ENCODE measurements at places on chromosomes 2 and 18. TPM values are rescaled to one million over a fixed set of nuclear protein-coding genes. Genes with fewer than 3 reads are reported as not detected.

GRCh38 chr2:114546531-114546930, 104.1 kb downstream of the DPP10 start:
- H3K27me3 ChIP-seq: peaks cover 6% of the 10 kb centered on the region
- H3K36me3 ChIP-seq: no peaks in the 10 kb centered on the region
- no peak overlapping the region for H3K4me3 ChIP-seq
- H3K4me1 ChIP-seq: no peaks in the 10 kb centered on the region
- DNase-seq: no peak

GRCh38 chr18:76999077-76999476, 133.5 kb downstream of the MBP start:
- no peaks in the 10 kb centered on the region for H3K27me3 ChIP-seq
- H3K4me1 ChIP-seq: peaks cover 4% of the 10 kb centered on the region
- no peak overlapping the region for H3K4me3 ChIP-seq

- no peaks in the 10 kb centered on the region for H3K36me3 ChIP-seq
- no peaks in the 10 kb centered on the region for H3K4me1 ChIP-seq
- H3K27ac ChIP-seq: no peak overlapping the region
- H3K4me3 ChIP-seq: no peak overlapping the region
- no peak for DNase-seq
Measured at GRCh38 chr18:74477771-74478170, 18.4 kb upstream of the CNDP2 start.

GRCh38 chr2:96325041-96325883, at the start of gene ITPRIPL1:
TSS of gene ITPRIPL1 (plus strand) at chr2:96325317. CDS start at chr2:96325840, 523 bp downstream.
- peak; percentile 41 for DNase-seq
- peak within 1 kb of the TSS; percentile 77 for H3K4me3 ChIP-seq
- no peaks in the 10 kb centered on the region for H3K27me3 ChIP-seq
- H3K27ac ChIP-seq: peak within 1 kb of the TSS; percentile 47
- peaks cover 13% of the 10 kb centered on the region for H3K36me3 ChIP-seq
- H3K4me1 ChIP-seq: peaks cover 49% of the 10 kb centered on the region

GRCh38 chr18:36128907-36129299, 237 bp downstream of the SLC39A6 start:
- H3K36me3 ChIP-seq: peaks cover 4% of the 10 kb centered on the region
- no peaks in the 10 kb centered on the region for H3K27me3 ChIP-seq
- H3K4me1 ChIP-seq: peaks cover 47% of the 10 kb centered on the region
- DNase-seq: no peak

GRCh38 chr2:3600256-3600855, 5.4 kb downstream of the COLEC11 start:
- no peaks in the 10 kb centered on the region for H3K27me3 ChIP-seq
- H3K36me3 ChIP-seq: no peaks in the 10 kb centered on the region
- no peak for DNase-seq
- H3K27ac ChIP-seq: no peak overlapping the region
- H3K4me3 ChIP-seq: no peak overlapping the region

- peaks cover 21% of the 10 kb centered on the region for H3K27me3 ChIP-seq
- H3K27ac ChIP-seq: no peak overlapping the region
- H3K4me3 ChIP-seq: no peak overlapping the region
- no peaks in the 10 kb centered on the region for H3K36me3 ChIP-seq
- no peak for DNase-seq
Measured at GRCh38 chr2:181642086-181642485, 14.8 kb downstream of the CERKL start.

GRCh38 chr2:40760071-40760666, 308.3 kb upstream of the SLC8A1 start:
- H3K4me3 ChIP-seq: no peak overlapping the region
- H3K4me1 ChIP-seq: no peaks in the 10 kb centered on the region
- H3K36me3 ChIP-seq: no peaks in the 10 kb centered on the region
- H3K27me3 ChIP-seq: no peaks in the 10 kb centered on the region

DNA sequence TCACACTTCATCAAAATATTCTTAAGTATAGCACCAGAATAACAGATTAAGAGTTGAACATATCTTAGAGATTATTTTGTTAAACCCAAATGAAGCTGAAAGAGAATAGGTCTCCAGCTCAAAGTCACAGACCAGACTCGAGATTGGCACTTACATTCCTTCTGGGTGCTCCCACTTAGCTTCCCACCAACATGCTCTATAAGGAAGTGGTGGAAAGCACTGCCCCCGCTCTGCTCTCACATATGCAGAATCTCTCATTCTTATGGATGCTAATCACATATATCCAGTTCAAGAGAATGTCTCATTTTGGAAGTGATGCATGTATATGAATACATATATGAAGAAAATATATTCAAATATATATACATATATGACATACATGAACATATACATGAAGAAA, 71.5 kb upstream of the CD226 start:
- H3K4me3 ChIP-seq: no peak overlapping the region
- peaks cover 43% of the 10 kb centered on the region for H3K36me3 ChIP-seq
- DNase-seq: no peak
- H3K4me1 ChIP-seq: no peaks in the 10 kb centered on the region
- H3K27ac ChIP-seq: no peak overlapping the region

- no peaks in the 10 kb centered on the region for H3K36me3 ChIP-seq
- H3K4me1 ChIP-seq: no peaks in the 10 kb centered on the region
- no peak overlapping the region for H3K27ac ChIP-seq
- no peaks in the 10 kb centered on the region for H3K27me3 ChIP-seq
- DNase-seq: no peak
Measured at GRCh38 chr2:38131676-38132075, 55.7 kb upstream of the CYP1B1 start.

DNA sequence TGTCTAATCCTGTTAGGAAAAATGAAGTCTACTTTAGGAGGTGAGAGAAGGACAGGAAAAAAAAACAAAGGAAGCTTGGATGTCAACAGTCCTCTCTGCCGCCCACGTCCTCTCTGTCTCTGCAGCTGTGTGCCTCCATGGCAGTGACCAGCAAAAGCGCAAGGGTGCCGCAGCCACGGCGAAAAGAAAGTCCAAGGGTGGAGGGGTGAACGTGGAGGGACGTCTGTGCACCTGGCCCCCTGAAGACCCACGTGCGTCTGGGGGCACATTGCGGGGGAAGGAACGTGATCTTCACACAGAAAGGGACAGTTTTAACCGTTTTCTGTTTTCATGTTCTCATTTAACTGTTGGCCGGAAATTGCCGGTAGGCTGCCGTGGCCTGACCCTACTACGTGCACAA, 152.7 kb downstream of the MBP start:
- no peak overlapping the region for H3K27ac ChIP-seq
- no peaks in the 10 kb centered on the region for H3K27me3 ChIP-seq
- H3K4me3 ChIP-seq: no peak overlapping the region
- DNase-seq: no peak
- peaks cover 9% of the 10 kb centered on the region for H3K4me1 ChIP-seq

DNA sequence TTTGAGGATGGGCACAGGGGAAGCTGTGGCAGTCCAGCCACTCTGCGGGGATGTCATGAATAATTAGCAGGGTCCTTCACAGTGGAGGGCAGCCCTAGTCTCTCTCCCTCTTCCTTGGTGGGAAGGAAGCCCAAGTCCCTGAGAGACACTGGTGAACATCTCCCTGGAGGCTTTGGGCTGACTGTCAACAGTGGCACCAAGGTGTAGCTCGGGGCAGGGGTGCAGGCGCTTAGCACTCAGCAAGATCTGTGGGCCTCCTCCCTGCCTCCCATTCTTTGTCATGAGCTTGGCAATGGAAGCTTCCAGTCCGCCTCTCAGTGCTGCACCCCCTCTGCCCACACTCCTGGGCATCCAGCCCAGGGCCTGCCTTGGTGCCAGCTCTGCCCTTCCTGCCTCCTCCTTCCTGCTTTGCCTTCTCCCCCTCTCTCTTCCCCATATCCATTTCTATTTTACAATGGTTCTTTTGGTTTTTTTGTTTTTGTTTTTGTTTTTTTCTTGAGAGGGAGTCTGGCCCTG, 59.4 kb downstream of the STEAP3 start:
- peaks cover 4% of the 10 kb centered on the region for H3K4me1 ChIP-seq
- no peak overlapping the region for H3K27ac ChIP-seq
- DNase-seq: no peak
- H3K27me3 ChIP-seq: no peaks in the 10 kb centered on the region
- no peaks in the 10 kb centered on the region for H3K36me3 ChIP-seq
- no peak overlapping the region for H3K4me3 ChIP-seq

GRCh38 chr2:202883987-202884675, 12.6 kb upstream of the ICA1L start:
- H3K27ac ChIP-seq: no peak overlapping the region
- H3K4me1 ChIP-seq: no peaks in the 10 kb centered on the region
- no peaks in the 10 kb centered on the region for H3K27me3 ChIP-seq
- H3K4me3 ChIP-seq: no peak overlapping the region
- DNase-seq: no peak
- H3K36me3 ChIP-seq: peaks cover 42% of the 10 kb centered on the region

DNA sequence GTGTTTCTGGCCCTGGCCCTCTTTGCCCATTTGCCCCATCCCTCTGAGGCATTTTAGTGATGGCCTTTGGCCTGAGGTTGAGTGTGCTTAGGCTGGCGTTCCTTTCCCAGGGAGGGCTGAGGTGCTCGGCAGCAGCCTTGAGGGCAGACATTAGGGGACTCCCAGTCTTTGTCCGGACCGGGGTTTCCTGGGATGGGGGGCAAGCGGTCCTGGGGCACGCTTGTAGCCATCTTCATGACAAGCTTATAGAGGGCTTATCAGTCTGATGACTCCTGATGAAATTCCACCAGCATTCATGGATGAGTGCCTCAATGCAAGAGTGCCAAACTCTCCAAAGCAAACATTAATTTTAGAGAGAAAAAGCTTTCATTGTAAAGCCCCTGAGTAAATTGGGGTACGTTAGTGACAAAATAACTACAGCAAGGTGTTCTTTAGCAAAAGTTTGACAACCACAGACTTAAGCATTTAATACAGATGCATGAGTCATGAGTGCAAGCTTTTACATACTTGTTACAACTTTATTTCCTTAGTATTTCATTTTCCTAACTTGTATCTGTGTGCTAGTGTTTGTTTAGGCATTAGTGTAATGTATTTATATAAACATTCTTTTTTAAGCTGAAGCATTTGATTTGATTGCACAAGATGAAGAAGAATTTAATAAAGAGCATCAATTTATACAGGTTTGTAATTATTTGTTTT, 45.6 kb downstream of the CEP192 start:
- H3K27ac ChIP-seq: no peak overlapping the region
- no peaks in the 10 kb centered on the region for H3K27me3 ChIP-seq
- H3K36me3 ChIP-seq: peaks cover 41% of the 10 kb centered on the region
- H3K4me1 ChIP-seq: peaks cover 3% of the 10 kb centered on the region

DNA sequence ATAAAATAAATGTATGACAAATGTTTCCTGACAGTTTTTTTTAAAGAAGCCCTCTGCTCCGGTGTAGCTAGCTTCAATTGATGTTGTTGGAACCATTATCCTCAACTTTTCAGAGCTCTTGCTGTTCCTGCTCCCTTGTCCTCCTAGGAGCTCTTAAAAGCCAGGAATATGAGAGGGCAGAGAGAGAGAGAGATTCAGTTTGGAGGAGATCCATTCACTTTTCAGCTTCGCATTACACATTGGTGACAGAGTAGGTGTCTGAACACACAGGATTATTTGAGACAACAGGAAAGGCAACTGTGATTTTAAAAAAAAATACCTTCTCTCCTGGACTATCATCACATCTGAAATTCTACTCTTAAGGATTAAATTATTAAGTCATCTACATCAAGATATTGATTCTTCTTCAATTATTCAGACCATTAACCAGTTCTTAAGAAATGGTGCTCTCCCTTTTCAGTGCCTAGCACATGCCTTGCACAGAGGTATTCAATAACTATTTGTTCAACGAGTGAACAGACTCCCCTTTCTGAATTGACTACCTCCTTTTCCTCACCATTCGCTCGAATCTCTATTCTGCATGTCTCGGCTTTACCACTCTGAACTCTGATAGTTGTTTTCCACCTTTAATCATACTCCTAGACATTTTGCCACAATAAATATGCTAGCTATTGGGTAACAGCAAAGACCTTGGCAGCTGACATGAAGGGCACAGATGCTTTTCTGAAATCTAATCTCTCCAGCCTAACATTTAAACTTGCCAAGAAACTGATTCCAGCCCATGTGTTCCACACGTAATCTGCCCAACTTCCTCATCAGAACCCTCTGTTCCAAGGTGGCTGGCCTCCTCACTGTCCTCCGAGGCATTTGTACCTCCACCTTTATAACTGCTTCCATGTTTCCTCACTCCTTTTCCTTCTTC, 28.6 kb upstream of the SLC35F5 start:
- no peaks in the 10 kb centered on the region for H3K4me1 ChIP-seq
- H3K36me3 ChIP-seq: no peaks in the 10 kb centered on the region
- DNase-seq: no peak

GRCh38 chr2:128313091-128313836, 5.4 kb downstream of the HS6ST1 start:
- H3K27ac ChIP-seq: no peak overlapping the region
- no peak overlapping the region for H3K4me3 ChIP-seq
- peaks cover 3% of the 10 kb centered on the region for H3K36me3 ChIP-seq
- no peaks in the 10 kb centered on the region for H3K27me3 ChIP-seq
- DNase-seq: no peak

DNA sequence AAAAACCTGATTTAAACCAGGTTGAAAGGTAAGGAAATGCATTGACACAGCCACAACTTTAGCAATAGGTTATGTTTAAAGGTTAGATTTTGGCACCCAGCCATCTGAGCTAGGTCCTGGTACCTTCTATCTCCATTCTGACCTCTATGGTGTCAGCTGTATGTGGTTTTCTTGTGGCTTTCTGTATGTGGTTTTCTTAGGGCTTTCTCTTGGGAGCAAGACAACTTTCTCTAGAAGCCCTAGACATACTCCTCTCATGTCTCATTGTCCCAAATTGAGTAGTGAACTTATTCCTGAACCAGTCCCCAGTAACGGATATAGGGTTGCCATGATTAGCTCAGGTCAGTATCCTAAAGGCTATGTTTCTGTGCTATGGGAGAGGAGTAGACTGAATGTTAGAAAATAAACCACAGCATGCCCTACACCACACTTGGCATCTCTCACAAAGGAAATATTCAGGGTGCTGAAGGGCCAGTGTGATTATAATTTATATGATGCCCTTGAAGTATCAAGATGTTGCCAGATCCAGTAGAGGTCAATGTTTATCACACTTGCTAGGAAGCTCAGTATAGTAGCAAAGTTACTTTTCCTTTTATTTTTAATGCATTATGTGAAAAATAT, 176.1 kb downstream of the CAPN13 start:
- peaks cover 2% of the 10 kb centered on the region for H3K4me1 ChIP-seq
- DNase-seq: no peak

GRCh38 chr2:26352892-26353291, 6.3 kb upstream of the ADGRF3 start:
- H3K27ac ChIP-seq: no peak overlapping the region
- H3K4me1 ChIP-seq: peaks cover 2% of the 10 kb centered on the region
- no peak for DNase-seq

- H3K4me1 ChIP-seq: no peaks in the 10 kb centered on the region
- DNase-seq: no peak
- no peak overlapping the region for H3K27ac ChIP-seq
- H3K4me3 ChIP-seq: no peak overlapping the region
- no peaks in the 10 kb centered on the region for H3K27me3 ChIP-seq
- H3K36me3 ChIP-seq: no peaks in the 10 kb centered on the region
Measured at GRCh38 chr18:25287106-25287505, 64.9 kb downstream of the ZNF521 start.

The TAF4B gene
- total RNA-seq: 14.1 TPM

The UGT1A9 gene
- total RNA-seq: not detected

The FN1 gene
- total RNA-seq: 0.41 TPM

The CGREF1 gene
- total RNA-seq: not detected

The SCYGR5 gene
- total RNA-seq: not detected

The HAAO gene
- not detected for total RNA-seq

The SIX2 gene
- not detected for total RNA-seq
